ENCODE measurements at places on chromosomes 1 and 21.
A peak's percentile ranks its signal among the peaks of the same experiment; 100 is the strongest.

- no peak for DNase-seq
Measured at GRCh38 chr21:45860493-45861155, 120.9 kb upstream of the COL6A1 start.

GRCh38 chr1:23392125-23392855, 22.7 kb upstream of the ZNF436 start:
- no peak for DNase-seq

GRCh38 chr1:76122271-76122670, 47.7 kb downstream of the ST6GALNAC3 start:
- DNase-seq = peak; percentile 67

DNA sequence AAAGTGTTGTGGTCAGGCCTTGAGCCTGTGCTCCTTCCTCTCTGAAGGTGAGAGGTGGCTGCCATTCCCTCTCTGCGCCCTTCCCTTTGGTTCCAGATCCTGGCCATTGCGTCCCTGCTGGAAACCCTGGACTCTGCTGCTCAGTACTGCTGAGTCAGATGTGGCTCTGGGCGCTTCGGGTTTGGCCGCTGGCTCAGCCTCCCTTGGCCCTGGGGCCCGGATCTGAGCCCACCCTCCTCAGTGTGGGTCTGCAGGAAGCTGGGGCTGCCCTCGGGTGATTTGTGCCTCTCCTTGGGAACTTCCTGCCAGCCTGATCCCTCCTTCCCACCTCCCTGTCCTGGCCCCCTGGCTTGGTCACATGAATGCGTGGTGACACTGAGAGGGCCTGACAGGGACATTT, 32.2 kb downstream of the QSOX1 start:
- no peak for DNase-seq

- DNase-seq = peak; percentile 21
Measured at GRCh38 chr1:59013276-59013927, 229.6 kb upstream of the JUN start.

GRCh38 chr1:6672558-6672957, 29.1 kb downstream of the DNAJC11 start:
- no peak for DNase-seq

GRCh38 chr21:41112740-41113692, 54.9 kb upstream of the BACE2 start:
- peak; percentile 63 for DNase-seq

- DNase-seq = no peak
Measured at GRCh38 chr1:220527279-220527907, 543 bp upstream of the MARK1 start.

GRCh38 chr1:243730487-243731150, 119.4 kb downstream of the AKT3 start:
- no peak for DNase-seq

DNA sequence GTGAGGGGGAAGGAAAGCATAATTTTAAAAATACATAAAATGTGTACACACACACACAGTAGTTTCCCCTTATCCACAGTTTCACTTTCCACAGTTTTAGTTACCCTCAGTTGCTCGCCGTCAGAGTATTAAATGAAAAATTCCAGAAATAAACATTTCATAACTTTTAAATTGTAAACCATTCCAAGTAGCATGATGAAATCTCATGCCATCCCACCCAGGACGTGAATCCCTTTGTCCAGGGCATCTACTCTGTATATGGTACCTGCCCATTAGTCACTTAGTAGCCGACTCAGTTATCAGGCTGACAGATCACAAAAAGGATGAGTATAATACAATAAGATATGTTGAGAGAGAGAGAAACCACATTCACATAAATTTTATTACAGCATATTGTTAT, 36.2 kb downstream of the EPS15 start:
- no peak for DNase-seq

DNA sequence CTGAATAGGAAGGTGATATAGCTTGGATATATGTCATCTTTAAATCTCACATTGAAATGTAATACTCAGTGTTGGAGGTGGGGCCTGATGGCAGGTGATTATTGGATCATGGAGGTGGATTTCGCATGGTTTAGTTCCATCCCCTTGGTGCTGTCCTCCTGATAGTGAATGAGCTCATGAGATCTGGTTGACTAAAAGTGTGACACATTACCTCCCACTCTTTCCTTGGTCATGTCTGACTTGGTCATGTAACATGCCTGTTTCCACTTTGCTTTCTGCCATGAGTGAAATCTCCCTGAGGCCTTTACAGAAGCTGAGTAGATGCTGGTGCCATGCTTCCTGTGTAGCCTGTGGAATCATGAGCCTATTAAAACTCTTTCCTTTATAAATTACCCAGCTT, 664.5 kb upstream of the NR5A2 start:
- no peak for DNase-seq

DNA sequence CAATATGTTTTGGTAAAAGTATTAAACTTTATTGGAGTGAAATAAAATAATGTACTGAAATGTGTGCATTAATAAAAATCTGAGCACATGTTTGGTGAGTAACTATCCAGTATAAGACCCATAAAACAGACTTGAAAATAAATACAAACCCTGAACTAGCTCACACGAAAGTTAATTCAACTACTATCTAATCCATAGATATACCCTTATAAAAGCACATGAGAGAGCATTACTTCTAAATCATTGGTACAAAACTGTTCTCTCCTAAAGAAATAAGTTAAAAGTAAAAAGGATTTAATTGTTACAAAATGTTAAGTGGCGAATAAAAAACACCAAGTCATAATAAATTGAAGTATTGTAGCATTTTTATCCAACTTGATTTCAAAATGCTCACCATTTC, 295.6 kb downstream of the PTPRC start:
- DNase-seq = no peak

DNA sequence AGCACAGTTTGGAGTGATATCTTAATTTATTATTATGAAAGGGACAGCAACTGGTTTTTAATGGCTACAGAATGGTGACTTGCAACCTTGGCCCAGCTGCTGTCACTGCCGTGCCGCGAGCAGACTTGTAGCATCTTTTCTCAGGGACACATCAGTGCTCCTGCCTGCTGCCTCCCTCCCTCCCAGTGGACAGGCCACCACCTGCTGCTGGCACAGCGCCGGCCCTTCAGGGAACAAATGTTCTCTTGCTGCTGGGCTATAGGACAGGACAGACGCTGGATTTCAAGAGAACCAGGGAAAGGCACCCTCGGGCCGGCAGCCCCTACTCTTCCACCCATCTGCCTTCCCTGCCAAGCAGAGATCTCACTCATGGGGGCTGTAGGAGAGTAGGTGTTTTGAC, 413.8 kb upstream of the NFIA start:
- no peak for DNase-seq

- DNase-seq = peak; percentile 21
Measured at GRCh38 chr1:85297855-85298629, 21.6 kb upstream of the BCL10 start.

GRCh38 chr21:38996355-38996754, 186.9 kb downstream of the PSMG1 start:
- no peak for DNase-seq

DNA sequence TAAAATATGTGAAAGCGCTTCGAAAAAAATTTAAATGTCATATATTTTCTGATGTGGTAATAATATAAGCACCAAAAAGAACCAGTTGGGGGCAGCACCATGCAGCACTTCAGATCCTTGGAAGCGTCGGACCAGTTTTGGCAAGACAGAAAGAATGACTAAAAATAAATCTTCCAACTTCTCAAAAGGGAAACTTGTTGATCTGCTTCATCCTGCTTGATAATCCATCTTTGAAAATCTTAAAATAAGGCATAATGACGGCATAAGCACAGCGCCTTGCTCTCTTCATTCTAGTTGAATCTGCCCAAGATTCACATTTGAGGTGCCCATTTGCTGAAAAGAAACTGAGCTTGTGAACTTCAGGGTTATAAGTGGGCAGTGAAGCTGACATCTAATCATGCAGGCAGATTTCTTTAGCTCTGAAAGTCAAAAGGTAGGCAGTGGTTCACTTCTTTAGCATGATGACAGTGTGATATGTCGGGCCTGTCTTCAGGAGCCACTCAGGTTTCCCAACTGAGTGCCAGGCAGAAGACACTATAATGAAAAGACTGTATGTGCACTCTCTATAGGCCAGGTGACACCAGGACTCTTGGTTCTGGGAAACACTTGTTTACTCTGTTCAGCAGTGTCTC, 19.8 kb upstream of the MUTYH start:
- peak; percentile 35 for DNase-seq

GRCh38 chr1:165823552-165824268, 3.7 kb upstream of the UCK2 start:
- DNase-seq = no peak

DNA sequence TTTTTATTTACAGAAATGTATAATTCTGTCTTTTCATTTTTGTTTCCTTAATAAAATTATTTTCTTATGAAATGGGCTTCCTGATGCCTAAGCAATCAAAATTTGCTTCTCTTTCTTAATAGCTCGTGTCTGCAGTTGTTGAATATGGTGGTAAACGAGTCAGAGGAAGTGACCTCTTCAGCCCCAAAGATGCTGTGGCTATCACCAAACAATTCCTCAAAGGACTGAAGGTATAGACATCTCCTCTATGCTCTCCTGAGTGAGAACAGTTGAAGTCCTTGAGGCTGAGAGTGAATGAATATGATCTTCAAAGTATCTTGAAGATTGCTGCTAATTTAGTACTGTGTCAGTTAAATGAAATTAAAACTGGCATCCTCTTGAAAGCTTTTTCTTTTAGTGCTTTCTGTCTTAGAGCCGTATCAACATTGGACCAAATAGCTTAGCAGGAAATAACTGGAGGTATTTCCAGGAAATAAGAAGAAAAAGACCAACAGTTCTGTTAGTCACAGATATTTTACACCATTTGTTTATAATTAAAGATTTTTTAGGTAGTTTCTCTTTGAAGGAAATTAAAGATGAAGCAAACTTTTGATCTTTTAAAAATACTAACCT, 24.7 kb downstream of the VPS45 start:
- no peak for DNase-seq

GRCh38 chr1:113231866-113232265, 158.4 kb upstream of the MAGI3 start:
- no peak for DNase-seq

- no peak for DNase-seq
Measured at GRCh38 chr1:24972221-24972914, 42.3 kb upstream of the RUNX3 start.

- no peak for DNase-seq
Measured at GRCh38 chr21:42572906-42573495, 59.3 kb downstream of the SLC37A1 start.

DNA sequence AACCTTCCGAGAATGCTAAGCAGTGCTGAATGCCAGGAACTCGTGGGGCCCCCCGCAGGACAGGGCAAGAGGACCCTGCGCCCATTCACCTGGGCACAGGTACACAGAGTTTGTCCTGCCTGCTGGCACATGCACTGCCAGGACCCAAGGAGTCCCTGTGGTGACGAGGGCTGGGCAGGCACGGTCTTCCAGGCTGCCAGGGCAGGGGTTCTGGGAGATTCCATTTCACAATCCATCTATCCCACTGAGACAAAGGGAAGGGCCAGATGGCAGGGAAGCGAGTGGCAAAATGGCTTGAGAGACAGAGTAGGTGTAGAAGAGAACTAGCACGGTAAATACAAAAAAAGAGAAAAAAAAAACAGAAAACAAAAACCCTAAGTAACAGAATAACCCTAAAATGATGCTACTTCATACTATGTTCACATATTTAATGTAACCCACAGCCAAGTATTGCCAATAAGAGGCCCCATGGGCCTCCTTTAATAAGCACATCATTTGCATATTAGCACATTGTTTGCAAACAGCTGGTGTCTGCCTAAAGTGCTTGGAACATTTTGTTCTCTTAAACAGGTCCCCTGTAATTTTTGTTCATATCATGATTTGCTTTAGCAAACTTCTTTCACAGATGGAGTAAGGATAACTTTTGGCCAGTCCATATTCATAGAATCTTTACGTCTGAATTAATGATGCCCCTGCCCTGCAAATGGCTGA, 83.8 kb downstream of the STUM start:
- no peak for DNase-seq

DNA sequence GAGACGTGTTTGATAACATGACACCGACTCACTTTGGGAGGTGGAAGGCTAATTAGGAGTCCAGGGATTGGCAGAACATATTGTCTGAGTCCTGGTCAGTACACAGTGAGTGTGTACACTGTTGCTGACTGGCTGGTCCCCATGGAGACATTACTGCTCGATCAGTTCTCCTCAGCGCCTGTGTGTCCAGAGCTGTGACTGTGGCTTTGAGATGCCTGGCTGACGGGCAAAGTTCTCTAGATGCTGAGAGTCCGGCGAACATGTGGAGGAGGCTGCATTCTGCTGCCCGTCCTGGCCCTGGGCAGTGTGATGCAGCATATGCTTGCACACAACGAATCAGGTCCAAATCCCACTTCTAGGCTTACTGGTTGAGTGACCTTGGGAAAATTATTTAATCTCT, 280.1 kb upstream of the ST6GALNAC5 start:
- DNase-seq = no peak

GRCh38 chr1:66244429-66244828, 289.5 kb upstream of the SGIP1 start:
- no peak for DNase-seq

- DNase-seq = no peak
Measured at GRCh38 chr21:16993416-16994038, 519.3 kb upstream of the CXADR start.

- DNase-seq = peak; percentile 27
Measured at GRCh38 chr1:19676438-19676922, 11.8 kb downstream of the HTR6 start.

DNA sequence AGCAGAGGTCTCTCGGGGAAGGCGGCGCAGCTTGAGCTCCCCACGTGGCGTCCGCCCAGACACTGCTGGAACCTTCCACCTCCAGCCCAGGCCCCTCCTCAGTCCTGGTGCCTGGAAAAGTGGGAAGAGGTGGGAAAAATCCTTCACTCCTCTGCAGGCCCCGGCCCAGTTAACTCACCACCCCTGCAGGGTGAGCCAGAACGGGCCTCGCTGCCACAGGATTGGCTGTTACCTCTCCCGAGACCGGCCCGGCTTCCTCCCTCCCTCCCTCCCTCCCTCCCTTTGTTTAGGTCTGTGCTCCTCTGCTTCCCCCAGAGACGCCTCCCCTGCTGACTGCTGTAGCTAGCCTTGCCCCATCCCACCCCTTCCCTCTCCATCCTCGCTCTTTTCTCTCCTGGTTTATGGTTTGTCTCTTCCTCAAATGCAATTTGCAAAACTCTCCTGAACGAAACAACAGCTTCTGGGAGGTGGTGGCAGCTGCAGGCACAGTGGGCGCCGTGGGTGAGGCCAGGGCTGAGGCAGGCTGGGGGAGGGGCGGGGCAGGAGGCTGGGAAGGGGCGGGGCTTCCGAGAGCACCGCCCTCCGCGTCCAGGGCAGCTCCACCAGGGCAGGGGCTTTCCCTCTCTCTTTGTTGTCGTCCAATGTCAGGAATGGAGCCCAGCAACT, 6.5 kb downstream of the CAPN9 start:
- DNase-seq = peak; percentile 50

- no peak for DNase-seq
Measured at GRCh38 chr1:227540170-227541098, 22.9 kb upstream of the ZNF678 start.

GRCh38 chr1:26833432-26834405, 7.2 kb downstream of the ZDHHC18 start:
- no peak for DNase-seq

GRCh38 chr1:1927751-1928150, 8.7 kb upstream of the TMEM52 start:
- no peak for DNase-seq

GRCh38 chr1:159915571-159916241, 9.6 kb downstream of the TAGLN2 start:
- DNase-seq = peak; percentile 94

Data from trophoblast cell (in vitro differentiated cells and primary cell).